Occipital lobe (tissue), 3 donors: ENCODE measurements at places on chromosomes 7 and 10.

- DNase-seq, result no peak
Measured at GRCh38 chr7:47317487-47317886, 264.4 kb downstream of the TNS3 start.

- DNase-seq, result no peak
Measured at GRCh38 chr7:130278860-130279259, 12.2 kb downstream of the CPA2 start.

- DNase-seq, result no peak
Measured at GRCh38 chr10:60573336-60573735, 183.7 kb upstream of the ANK3 start.

GRCh38 chr10:130354573-130354954 is 218.4 kb downstream of the GLRX3 start:
- DNase-seq, result no peak

DNA sequence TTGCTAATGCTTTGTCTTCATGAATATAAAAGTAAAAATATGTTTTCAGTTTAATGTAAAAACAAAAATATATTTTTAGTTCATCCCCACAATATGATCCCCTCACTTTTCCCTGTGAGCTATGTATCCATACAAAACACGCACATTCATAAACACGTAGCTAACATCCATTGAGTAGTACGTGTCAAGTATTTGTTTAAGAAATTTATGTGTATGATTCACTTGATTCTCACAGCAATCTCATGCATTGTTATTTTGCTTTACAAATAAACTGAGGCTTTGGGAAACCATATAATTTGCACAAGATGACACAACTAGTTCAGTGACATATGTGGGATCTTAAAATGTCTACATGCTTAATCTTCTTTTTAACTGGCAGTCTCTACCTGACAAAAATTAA is 329.6 kb upstream of the SEMA3C start:
- no peak for DNase-seq
